ENCODE measurements at places on chromosomes 13 and 19.

GRCh38 chr19:43820098-43820883 is 6.8 kb upstream of the ZNF283 start:
- no peak overlapping the region for H3K4me3 ChIP-seq
- no peaks in the 10 kb centered on the region for H3K27me3 ChIP-seq

DNA sequence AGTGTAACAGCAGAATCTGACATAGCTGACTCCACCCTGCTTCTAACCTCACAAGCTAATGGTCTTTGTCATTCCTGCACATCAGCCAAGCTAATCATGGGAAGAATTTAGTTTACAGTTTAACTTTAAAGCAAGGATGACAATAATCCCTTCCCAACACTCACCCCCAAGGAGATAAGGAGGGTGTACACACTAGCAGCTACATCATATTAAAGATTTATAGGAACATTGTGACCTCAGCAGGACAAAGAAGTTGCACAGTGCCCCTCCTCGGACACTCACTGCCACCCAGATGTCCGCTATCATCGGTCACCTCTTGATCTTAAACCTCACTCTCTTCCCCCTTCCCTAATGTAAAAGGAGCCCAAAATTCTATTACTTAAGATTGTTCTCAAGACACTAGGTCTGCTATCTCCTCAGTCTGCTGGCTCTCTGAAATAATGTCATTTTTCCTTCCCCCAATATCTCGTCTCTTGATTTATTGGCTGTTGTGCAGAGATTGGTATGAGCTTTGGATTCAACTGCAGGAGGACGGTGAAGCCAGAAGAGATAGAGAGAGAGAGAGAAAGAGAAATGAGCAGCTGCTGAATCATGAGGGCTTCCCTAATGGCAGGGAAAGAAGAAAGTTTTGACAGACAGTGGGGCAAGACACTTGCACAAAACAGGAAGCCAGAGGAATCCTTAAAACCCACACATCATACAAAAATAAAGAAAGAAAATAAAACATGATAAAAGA is 17.5 kb upstream of the FFAR2 start:
- no peak for DNase-seq
- no peaks in the 10 kb centered on the region for H3K36me3 ChIP-seq
- H3K4me3 ChIP-seq: no peak overlapping the region
- no peaks in the 10 kb centered on the region for H3K4me1 ChIP-seq
- H3K27me3 ChIP-seq: no peaks in the 10 kb centered on the region

DNA sequence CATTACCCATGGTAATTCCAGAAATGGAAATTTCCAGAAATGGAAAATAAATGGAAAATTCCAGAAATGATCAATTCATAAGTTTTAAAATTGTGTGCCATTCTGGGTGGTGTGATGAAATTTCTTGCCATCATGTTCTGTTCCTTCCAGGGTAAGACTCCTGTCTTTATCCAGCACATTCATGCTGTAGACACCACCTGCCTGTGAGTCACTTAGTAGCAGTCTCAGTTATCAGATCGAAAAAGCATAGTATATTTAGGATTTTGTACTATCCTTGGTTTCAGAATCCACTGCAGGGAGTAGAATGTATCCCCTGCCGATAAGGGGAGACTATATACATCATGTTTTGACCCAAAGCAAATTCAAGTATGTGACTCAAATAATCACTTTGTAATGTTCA is 26.7 kb upstream of the CSNK1A1L start:
- H3K4me1 ChIP-seq: no peaks in the 10 kb centered on the region
- H3K36me3 ChIP-seq: no peaks in the 10 kb centered on the region
- no peak overlapping the region for H3K27ac ChIP-seq
- no peak overlapping the region for H3K4me3 ChIP-seq

DNA sequence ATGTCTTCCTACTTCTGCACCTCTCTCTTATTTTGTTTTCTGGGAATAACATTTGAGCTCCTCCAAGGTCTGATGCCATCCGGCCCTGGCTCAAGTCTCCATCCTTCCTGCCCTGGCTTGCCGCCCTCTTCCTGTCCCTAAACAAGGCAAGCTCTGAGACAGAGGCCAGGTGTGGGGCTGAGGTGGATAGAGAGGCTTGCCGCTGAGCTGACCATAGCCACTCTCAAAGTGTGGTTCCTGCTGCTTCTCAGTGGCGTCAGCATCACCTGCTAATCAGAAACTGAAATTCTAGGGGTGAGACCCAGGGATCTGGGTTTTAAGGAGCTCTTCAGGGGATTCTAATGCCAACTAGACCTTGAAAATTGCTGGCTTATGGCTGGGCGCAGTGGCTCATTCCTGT is 6.0 kb upstream of the TPRX2 start:
- no peak for DNase-seq
- H3K4me3 ChIP-seq: no peak overlapping the region
- no peaks in the 10 kb centered on the region for H3K27me3 ChIP-seq
- H3K36me3 ChIP-seq: no peaks in the 10 kb centered on the region

- no peaks in the 10 kb centered on the region for H3K4me1 ChIP-seq
- peaks cover 2% of the 10 kb centered on the region for H3K36me3 ChIP-seq
- H3K27ac ChIP-seq: no peak overlapping the region
- DNase-seq: no peak
- no peaks in the 10 kb centered on the region for H3K27me3 ChIP-seq
- no peak overlapping the region for H3K4me3 ChIP-seq
Observed at GRCh38 chr13:108003626-108004025, 211.7 kb downstream of the LIG4 start.

GRCh38 chr19:42555801-42556200 is 27.5 kb upstream of the CEACAM1 start:
- no peak overlapping the region for H3K27ac ChIP-seq
- H3K27me3 ChIP-seq: no peaks in the 10 kb centered on the region
- no peak overlapping the region for H3K4me3 ChIP-seq
- peaks cover 9% of the 10 kb centered on the region for H3K36me3 ChIP-seq
- DNase-seq: peak; percentile 19

DNA sequence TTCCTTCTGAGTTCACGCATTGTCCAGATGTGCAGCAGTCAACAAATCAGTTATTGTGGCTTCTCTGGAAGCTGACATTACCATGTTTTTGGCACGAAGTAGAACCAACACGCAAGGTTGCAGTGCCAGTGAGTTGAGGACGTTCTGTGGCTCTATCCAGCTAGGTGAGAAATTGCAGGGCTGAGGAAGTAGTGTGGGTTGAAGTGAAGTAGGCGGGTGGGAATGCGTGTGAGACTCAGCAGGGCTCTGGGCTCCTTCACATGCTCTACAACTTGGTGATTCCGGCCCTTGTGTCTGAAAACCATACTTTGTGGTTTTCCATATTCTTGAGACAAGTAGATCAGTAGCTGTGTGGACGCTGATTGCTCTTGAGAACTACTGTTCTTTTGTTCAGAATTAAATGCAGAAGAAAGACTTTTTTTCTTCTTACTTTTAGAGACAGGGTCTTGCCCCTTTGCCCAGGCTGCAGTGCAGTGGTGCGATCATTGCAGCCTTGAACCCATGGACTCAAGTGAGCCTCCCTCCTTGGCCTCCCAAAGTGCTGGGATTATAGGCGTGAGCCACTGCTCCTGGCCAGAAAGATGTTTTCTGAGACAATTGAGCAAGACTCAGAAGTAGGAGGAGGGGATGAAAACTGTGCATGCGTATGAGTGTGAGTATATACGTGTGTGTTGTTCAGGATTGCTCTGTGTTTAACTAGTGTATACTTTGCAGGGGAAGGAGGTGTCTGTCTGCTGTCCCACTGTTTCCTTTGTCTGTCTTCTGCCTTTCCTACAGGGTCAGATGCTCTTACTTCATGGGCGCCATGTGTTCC is 46.2 kb downstream of the GATAD2A start:
- H3K4me1 ChIP-seq: peaks cover 8% of the 10 kb centered on the region
- H3K27ac ChIP-seq: no peak overlapping the region
- H3K36me3 ChIP-seq: no peaks in the 10 kb centered on the region
- no peak for DNase-seq
- no peaks in the 10 kb centered on the region for H3K27me3 ChIP-seq
- no peak overlapping the region for H3K4me3 ChIP-seq

DNA sequence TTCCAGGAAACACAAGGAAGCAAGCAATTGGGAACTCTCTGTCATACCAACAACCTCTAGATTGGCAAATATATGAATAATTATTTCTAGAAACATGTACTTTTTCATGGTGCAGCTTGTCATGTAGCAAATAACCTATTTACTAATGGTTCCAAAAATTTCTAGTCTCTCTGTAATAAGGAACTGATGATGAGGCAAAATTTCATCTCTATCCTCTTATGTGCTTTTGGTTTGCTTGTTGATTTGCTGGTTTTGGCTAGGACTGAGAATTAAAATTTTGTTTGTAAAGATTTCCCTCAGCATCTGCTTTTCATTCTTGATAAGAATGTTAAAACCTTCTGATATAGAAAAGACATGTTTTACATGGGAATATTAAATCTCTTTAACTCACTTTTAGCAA is 123.2 kb upstream of the UFM1 start:
- no peaks in the 10 kb centered on the region for H3K36me3 ChIP-seq
- no peak for DNase-seq
- H3K4me3 ChIP-seq: no peak overlapping the region
- no peaks in the 10 kb centered on the region for H3K4me1 ChIP-seq
- H3K27me3 ChIP-seq: no peaks in the 10 kb centered on the region

DNA sequence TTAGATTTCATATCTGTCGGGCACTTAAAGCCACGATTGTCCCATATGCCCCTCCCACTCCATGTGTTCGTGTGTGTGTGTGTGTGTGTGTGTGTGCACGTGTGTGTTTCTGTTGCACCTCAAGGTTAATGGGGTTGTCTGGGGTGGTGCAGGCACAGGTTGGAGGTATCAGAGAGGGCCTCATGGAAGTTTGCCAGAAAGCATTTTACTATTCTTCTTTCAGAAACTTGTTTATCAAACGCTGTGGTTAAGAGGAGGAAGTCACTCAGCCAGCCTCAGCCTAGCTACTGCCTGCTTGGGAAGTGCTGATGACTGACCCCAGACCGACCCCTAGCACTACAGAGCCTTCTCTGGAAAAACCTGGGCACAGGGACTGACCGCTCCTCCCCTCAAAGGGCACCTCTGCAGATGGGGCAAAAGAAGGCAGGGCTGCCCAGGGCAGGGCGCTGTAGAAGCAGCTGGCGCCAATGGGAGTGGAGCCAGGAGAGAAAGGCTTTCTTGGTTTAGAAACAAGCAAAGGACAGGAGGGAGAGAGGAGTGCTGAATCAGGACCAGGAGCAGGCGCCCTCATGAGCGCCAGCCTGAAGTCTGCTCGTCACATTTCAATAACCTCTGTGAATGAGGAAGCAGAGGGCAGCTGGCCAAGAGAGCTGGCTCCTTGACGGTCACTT is 3.9 kb downstream of the SIAH3 start:
- H3K36me3 ChIP-seq: no peaks in the 10 kb centered on the region
- peaks cover 3% of the 10 kb centered on the region for H3K27me3 ChIP-seq
- no peak overlapping the region for H3K4me3 ChIP-seq
- peak; percentile 35 for DNase-seq
- no peaks in the 10 kb centered on the region for H3K4me1 ChIP-seq
- H3K27ac ChIP-seq: no peak overlapping the region

- H3K27me3 ChIP-seq: no peaks in the 10 kb centered on the region
- H3K4me3 ChIP-seq: no peak overlapping the region
Observed at GRCh38 chr19:2337329-2337707, 8.8 kb downstream of the SPPL2B start.

DNA sequence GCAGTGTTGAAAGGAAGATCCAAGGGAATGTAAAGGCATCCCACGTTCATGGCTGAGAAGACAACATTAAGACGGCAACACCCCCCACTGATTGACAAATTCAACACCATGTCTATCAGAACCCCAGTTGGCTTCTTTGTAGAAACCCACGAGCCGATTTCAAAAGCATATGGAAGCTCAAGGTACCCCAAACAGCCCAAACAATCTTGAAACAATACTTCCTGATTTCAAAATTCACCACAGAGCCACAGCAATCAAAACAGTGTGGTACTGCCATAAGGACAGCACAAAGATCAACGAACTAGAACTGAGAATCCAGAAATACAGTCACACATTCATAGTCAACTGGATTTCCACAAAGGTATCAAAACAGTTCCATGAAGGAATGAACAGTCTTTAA is 6.2 kb downstream of the MIER2 start:
- H3K27ac ChIP-seq: no peak overlapping the region
- H3K36me3 ChIP-seq: peaks cover 52% of the 10 kb centered on the region
- no peaks in the 10 kb centered on the region for H3K27me3 ChIP-seq

GRCh38 chr13:98476538-98476966 is 100.4 kb downstream of the STK24 start:
- H3K4me3 ChIP-seq: peak overlapping the region; percentile 54
- DNase-seq: peak; percentile 77
- no peak overlapping the region for H3K27ac ChIP-seq
- no peaks in the 10 kb centered on the region for H3K27me3 ChIP-seq
- peaks cover 22% of the 10 kb centered on the region for H3K36me3 ChIP-seq
- peaks cover 11% of the 10 kb centered on the region for H3K4me1 ChIP-seq

DNA sequence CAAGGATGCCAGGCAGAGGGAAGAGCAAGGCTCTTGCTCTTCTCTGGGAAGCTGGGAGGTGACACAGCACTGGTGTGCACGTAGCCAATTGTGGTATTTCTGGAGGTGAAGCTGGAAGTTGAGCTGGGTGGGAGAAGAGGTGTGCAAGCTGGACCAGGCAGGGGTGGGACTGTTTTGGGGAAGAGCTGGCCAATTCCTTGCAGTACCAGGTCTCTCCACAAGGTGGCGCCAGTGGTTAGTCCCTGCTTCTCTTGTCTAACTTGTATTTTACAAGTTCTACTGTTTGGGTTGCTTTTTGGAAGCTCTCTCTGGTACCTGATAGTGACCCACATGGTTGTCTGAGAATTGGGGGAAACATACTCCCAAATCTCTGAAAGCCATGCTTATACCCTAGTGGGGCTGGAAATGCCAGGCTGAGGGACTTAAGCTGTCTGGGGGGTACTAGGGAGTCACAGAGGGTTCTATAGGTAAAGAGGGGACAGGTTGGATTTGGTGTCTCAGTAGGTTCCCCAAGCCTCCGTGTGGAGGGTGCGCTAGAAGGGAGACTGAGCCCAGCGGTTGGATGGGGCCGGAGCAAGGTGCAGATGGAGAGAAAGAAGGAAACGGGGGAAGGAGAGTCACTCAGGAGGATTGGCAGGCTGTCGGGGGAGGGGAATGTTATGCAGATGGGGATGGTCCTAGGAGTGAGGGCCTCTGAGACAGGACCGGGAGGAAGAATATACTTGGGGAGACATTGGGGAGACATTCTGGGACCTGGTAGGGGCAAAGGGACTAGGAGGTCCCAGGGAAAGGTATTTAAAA is 3.0 kb downstream of the HPN start:
- H3K4me3 ChIP-seq: no peak overlapping the region
- DNase-seq: peak; percentile 75
- no peaks in the 10 kb centered on the region for H3K27me3 ChIP-seq

- H3K36me3 ChIP-seq: peaks cover 13% of the 10 kb centered on the region
- H3K27me3 ChIP-seq: no peaks in the 10 kb centered on the region
- H3K4me1 ChIP-seq: no peaks in the 10 kb centered on the region
- no peak overlapping the region for H3K27ac ChIP-seq
Observed at GRCh38 chr13:21541980-21542379, 62.0 kb downstream of the MICU2 start.

Data from H9 (cell line).